ENCODE measurements at places on chromosomes 6 and 20.

GRCh38 chr6:84688141-84688873 lies 76.1 kb downstream of the TBX18 start:
- no peak for DNase-seq

DNA sequence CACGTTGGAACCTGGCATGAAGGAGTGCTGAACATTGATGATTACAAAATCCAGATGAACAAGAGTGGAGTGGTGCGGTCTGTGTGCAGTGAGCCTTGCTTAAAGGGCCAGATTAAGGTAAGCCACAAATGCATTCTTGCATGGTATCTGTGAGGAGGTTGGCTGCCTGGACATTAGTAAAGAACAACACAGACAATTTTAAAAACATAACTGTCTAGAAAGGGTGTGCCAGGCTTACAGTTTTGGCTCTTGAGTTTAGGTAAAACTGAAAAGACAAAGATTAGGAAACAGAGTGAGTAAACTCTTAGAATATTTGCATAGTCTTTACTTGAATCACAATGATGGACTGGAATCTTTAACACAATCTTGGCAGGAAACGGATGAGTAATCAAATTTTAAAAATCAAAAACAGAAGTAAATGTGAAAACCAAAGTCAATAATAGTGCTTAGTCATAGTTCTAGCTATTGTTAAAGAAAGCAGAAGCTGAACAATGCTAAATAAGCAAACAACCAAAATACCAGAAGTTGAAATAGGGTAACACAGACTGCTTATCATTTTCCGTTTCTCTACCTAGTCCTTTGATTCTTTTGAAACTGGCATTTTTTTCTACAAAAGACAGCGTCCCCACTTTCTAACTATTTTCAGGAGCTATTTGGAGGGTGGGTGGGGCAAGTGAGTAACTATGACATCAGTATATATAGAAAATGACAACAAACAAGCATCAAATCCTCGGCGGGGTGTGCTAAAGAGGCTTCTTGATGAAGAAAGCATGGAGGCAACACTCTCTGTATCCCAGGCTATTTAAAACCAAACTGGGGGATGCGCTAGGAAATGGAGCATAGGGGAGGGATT lies 185.8 kb upstream of the RAB32 start:
- no peak for DNase-seq

DNA sequence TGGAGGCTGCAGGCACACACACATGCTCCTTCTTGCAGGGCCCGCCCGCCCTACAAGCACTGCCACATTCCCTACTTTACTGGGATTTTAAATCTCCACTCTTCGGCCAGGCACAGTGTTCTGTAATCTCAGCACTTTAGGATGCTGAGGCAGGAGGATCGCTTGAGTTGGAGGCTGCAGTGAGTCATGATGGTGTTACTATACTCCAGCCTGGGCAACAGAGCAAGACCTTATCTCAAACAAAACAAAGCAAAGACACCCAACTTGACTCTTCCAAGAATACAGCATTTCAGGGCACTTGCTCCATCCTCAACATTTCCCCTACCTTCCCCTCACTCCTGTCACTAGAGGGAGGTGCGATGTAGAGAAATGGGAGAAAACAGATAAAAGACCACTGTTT lies 194.0 kb downstream of the MYLK4 start:
- no peak for DNase-seq

- no peak for DNase-seq
Measured at GRCh38 chr6:53418288-53418687, 69.5 kb upstream of the ELOVL5 start.

DNA sequence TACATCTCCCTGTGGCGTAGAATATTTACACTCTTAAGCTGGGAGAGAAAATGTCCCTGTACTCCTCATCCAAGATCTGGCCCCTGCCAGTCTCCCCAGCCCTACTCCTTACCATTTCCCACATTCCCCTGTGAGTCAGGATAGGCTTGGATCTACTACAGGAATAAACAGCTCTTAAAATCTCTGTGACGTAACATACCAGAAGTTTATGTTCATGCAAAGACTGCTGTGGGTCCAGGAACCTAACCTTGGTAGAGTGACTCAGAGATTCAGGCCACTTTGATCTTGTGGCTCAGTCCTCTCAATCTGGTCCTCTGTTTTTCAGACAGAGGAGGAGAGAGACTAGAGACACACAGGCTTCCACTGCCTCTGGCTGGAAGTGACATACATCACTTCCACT lies 38.5 kb upstream of the GPR6 start:
- no peak for DNase-seq

GRCh38 chr6:163457637-163458561 lies 43.4 kb downstream of the QKI start:
- DNase-seq = no peak

- no peak for DNase-seq
Measured at GRCh38 chr20:49400904-49401303, 81.6 kb downstream of the KCNB1 start.

DNA sequence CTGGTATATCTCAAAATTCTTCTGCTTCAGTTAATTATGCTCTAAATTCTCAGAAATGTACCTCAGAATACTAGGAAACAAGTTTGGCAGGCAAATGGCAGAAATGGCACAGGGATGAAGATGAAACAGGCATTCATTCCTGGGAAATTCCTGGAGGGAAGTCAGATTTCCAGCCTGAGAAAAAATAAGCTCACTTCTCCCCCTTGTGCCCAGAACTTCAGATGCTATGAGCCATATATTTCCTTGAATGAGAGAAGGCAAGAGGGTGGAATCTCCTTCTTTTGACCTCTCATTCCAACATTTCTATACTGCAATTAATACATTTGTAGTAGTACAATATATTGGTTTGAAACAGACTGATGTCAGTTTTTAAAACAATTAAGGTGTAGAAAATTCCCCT lies 22.8 kb downstream of the RGS17 start:
- no peak for DNase-seq

- DNase-seq = no peak
Measured at GRCh38 chr6:36963451-36964290, 9.1 kb downstream of the PI16 start.

- no peak for DNase-seq
Measured at GRCh38 chr6:4511641-4512020, 264.6 kb upstream of the CDYL start.

DNA sequence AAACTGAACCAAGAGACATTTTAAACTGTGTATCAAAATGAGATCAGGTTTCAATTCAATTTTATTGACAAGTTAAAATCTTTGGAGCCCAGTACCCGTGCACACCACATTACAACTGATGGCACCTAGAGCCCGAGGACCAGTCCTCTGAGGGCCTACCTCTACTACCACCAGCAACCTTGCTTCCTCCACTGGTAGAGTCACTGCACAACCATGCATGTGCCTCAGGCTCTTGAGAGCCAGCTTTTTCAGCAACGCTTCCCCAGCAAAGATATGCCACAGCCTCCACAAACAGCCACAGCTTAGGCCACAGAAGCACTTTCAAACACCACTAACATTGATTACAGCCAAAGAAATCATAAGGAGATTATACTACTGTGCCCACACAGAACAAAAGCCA lies 328.6 kb upstream of the RNF217 start:
- no peak for DNase-seq

DNA sequence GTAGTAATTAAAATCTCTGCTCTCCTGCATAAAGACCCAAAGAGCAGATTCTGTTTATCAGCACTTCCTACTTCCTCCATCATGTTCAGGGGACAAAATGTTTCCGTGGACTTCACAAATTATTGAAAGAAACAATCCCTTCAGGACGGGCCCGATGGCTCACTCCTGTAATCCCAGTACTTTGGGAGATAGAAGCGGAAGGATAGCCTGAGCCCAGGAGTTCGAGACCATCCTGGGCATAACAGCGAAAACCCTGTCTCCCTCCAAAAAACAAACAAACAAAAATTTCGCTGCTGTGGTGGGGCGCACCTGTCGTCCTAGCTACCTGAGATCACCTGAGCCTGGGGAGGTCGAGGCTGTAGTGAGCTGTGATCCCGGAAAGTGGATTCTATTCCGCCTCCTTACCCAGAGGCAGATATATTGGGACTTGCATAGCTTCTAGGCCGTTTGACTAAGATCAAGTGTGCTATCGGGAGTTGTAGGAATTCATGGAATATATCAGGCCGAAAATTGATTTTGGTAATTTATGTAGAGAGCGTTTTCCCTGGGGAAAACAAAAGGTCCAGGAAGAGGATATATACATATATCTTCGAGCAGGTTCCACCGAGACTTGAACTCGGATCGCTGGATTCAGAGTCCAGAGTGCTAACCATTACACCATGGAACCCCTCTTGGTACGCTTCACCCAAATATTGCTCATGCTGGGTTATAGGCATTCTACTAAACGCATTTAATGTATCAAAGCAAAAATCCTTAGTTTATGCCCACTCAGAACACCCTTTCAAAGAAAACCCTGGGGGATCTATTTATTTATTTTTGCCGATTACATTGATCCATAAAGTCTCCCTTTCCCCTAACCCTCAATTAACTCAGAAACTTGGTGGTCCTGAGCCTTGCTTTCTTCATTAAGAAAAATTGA lies 74.5 kb upstream of the ZNF184 start:
- no peak for DNase-seq

DNA sequence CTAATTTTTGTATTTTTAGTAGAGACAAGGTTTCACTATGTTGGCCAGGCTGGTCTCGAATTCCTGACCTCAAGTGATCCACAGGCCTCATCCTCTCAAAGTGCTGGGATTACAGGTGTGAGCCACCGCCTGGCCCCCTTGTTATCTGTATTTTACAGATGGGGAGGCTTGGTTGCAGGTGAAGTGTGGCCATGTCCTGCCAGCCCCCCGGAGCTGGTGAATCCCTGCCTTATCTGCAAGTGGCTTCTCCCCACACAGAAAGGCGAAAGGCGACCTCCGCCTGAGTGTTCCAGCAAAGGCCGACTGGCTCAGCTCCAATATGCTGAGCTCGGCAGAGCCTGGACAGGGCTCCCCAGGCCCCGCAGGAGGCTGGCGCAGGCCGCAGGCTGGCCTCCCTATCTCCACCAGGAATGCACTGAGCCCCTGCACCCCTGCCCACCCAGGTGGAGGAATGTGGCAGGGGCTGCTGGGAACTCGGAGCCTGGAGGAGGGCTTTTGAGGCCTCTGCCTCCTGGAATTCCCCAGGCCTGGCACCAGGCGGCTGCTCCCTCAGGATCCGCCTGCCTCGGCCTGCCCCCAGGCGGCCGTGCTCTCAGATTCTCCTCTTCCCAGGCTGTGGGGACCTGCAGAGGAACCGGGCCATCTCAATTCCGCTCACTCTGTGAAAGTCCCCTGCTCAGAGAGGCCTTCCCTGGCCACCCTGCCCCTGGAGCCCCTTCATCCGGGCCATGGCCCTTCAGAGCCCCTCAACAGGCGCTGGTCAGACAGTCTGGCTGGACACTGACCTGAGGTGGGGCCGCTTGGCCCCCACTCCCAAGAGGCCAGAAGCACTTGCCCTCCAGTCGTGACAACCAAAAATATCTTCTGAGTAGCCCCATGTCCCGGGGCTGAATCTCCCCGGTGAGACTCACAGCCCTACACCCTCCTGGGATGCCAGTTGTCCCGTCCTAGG lies 9.3 kb upstream of the LAMA5 start:
- no peak for DNase-seq

DNA sequence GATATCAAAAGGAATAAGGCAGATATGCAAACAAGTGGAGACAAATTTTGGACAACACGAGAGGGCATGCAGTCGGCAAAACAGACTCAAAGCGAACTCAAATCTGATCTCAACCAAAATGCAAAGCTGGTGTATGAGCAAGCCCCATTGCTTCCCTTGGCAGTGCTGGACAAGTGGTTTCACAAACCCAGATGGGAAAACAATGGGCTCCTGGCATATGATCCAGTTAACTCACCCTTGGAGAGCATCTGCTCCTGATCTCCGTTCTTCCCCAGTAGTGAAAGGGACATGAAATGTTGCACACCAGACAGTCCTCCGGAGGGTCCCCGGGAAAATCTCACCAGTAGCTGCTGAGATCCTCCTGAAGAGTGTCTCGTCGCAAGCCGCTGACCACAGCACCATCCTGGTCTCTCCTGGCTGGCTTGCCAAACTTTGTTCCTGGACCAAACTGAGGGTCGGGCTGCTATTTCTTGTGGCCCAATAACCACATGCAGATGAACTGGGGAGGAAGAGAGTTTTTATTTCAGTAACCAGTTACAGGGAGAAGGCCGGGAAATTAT lies 84.3 kb upstream of the THBS2 start:
- DNase-seq = no peak

- DNase-seq = no peak
Measured at GRCh38 chr6:15620611-15621010, 42.2 kb downstream of the DTNBP1 start.

DNA sequence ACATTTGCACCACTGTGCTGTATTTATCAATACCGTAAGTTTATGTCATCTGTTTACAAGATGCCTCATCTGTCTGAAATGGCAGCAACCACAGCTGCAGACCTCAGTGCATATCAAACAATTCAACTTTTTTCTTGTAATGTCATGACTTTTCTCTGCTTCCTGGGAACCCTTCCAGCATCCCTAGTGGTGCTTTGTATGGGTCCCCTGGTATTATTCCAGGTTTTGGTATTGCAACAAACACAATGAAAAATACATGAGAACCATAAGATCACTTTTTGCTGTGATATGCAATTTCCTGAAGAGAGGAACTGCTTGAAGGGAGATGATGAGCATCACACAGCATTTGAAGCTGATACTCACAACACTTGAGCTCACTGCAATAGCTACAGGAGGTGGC lies 12.0 kb upstream of the TXNDC5 start:
- no peak for DNase-seq

DNA sequence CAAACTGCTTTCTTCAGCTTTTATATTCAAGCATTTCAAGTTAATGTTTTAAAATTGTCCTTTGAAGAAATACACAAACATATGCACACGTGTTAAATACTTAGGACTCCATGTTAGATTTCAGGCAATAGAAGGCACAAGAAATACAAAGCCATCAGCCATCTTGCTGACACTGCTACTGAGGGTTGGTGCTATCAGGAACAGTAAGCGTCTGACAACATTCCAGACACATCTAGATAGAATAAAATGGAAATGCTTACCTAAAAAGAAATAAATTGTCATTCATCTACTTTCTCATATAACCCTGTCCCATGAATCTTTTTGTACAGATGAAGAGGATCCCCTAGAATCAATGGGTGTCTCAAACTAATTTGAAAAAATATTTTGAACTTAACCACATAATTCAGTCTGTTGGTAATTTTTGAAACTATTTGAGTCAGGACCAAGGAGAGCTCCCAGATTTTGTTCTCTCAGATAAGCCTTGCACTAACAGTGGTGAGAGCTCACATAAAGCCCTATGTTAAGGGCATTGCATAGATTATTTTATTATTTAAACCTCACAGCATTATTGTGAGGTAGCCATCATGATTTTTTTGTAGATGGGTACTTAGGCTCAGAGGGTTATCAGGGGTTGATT lies 631.1 kb upstream of the POU3F2 start:
- no peak for DNase-seq

- DNase-seq = no peak
Measured at GRCh38 chr6:142822383-142822782, 122.6 kb downstream of the HIVEP2 start.
